Panc1 (cell line): ENCODE measurements at places on chromosomes 4 and X. TPM values are rescaled to one million over a fixed set of nuclear protein-coding genes. Genes with fewer than 3 reads are reported as not detected.

- DNase-seq: no peak
Measured at GRCh38 chr4:41297832-41298231, 41.1 kb downstream of the UCHL1 start.

DNA sequence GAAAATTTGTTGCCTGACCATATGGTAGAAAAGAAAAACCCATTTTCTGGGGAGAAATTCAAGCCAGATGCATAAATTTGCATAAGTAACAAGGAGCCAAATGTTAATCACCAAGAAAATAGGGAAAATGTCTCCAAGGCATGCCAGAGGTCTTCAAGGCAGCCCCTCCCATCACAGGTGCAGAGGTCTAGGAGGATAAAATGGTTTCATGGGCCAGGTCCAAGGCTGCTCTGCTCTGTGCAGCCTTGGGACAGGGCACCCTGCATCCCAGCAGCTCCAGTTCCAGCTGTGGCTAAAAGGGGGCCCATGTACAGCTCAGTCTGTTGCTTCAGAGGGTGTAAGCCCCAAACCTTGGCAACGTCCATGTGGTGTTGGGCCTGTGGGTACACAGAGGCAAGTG, 200.0 kb downstream of the LARP7 start:
- no peak for DNase-seq

GRCh38 chr4:11777447-11777846, 348.8 kb upstream of the HS3ST1 start:
- no peak for DNase-seq

- peak; percentile 64 for DNase-seq
Measured at GRCh38 chr4:104860238-104861123, 286.2 kb upstream of the TET2 start.

The SMIM10 gene
- total RNA-seq: 7.2 TPM
